ENCODE measurements at places on chromosomes 7 and 10.
A peak's percentile ranks its signal among the peaks of the same experiment; 100 is the strongest.

DNA sequence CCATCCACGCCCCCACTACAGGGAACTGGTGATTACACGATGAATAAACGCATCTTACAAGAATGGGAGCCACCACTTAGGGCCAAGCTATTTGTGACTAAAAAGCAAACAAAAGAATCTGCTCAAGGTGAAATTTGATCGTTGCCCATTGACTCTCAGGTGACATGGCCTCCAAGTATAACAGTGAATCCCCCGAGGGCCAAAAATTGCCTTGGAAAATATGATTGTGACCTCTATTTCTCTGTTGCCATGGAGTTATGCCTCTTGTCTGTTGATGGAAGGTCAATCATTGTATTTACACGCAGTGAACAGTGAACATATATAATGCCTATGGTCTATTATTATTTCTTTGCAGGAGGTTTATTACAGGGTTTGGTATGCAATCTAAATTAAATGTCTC is 282.3 kb downstream of the KLF6 start:
- no peak for DNase-seq

GRCh38 chr7:116162254-116162653 is 48.1 kb upstream of the TES start:
- no peak for DNase-seq

- DNase-seq, result no peak
Observed at GRCh38 chr7:7585241-7585928, 18.7 kb downstream of the MIOS start.

DNA sequence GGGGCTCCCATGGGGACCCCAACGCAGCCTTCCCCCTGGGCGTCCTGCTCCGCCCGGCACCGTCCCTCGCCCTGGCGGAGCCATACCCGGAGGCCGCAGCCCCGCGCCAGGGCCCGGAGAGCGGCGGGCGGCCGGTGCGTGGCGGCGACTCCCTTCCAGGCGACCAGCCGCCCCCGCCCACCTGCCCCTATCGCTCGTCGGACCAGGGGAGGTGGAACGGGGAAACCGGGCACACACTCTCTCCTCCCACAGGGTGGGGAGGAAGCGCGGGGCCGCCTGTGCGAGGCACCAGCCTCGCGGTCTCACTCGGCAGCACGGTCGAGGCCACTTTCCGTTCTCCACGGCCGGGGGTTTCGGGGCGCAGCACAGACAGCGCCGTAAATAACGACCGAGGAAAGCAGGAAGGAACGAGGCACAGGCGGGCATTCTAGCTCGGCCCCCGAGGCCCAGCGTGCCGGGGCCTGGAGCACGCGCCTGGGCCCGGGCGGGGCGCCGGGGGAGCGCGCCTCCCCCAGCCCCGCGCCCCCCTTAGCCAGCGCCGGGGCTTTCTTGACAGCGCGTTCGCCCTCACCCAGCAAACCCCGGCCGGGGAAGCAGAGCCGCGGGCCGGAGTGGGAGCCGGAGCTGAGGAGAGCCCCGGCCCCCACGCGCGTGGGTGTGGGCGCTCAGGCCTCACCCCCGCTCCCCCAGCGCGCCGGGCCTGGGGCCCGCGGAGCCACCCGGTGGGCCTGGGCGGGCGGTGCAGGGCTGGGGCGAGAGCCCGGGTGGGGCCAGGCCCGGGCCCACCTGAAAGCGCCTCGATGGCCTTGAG is 936 bp downstream of the IGF2BP3 start:
- no peak for DNase-seq

DNA sequence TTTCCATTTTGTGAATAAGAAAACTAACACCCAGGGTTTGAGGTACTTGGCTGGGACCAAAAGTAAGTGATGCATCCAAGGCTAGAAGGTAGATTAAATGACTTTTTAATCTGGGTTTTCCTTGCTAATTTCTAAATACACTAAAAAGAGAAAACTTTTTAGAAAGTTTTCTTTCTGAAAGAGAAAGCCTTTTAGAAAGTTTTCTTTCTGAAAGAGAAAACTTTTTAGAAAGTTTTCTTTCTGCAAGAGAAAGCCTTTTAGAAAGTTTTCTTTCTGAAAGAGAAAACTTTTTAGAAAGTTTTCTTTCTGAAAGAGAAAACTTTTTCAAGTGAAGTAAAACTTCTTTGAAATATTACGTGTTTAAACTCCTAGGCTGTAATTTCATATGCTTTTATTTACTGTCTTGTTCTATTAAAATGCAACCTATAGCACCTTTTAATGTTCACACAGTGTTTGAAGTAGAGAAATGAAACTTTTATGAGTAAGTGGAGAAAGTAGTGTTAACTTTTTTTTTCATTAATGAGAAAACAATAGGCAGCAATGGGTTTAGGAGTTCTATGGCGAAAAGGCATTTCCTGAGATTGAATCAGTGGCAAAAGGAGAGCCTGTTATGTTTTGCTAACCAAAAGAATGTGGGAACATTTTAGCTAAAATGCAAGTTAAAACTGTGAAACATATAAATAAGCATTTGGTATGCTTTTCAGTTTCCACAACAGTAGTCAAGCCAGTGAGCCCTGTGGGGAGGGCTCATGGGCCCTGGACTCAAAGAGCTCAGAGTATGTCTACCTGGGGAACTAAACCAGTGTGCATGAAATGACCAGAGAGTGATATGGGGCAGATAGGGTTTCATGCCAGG is 103.7 kb downstream of the RBM20 start:
- DNase-seq, result no peak

GRCh38 chr10:132549371-132549770 is 11.8 kb downstream of the INPP5A start:
- no peak for DNase-seq

DNA sequence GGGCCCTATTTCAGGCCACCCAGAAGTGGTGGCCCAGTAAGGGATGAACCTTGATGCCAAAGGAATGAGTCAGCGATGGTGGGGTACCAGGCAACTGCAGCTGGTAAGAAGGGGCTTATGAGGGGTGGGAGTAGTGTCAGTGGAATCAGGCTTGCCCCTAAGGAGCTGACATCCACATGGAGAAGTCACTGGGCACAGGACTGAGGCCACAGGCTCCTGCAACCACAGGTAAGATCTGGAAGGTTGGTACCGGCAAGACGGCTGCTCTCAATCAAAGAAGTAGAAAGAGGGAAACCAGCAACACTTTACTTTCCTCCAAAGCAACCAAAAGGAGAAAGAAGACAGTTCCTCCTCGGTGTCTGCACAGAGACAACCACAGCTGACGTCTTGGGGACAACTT is 2.5 kb downstream of the GCK start:
- no peak for DNase-seq

- DNase-seq, result no peak
Observed at GRCh38 chr10:91190876-91191583, 29.4 kb upstream of the PCGF5 start.

DNA sequence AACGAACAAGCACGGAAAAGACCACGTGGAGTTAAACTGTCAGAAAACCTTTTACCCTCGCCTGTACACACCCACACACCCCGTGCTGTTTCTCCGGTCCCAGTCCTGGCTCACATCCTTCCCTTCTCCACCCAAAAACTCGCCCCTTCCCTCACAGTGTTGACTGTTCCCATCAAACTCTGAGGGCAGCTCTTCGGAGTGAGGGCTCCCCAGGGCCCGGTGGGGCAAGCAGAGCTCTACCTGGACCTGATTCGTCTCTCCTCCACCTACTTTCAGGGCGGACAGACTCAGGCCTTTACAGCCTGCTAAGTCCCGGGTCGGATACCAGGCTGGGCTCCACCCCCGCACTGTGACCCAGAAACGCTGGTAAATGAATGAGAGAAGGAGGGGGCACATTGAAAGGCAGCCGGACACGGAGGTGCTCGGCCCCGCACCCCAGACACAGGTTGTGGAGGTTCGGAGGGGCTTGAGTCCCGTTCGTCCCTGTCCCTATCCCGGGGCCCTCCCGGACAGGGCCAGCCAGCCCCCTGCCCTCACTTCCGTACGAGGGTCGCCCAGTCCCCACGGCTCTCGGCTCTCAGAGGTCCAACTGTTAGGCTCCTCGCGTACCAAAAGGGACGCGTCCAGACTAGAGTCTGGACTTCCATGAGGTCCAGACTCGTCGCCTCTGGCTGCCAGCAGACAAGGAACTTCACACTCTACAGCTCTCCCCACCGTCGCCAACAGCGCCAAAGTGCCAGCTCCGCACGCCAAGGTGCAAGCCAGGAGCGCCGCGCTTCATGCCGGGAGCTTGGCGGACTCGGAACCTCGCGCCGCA is 31.7 kb upstream of the ASL start:
- DNase-seq, result peak; percentile 27

GRCh38 chr7:44380831-44381493 is 55.6 kb upstream of the CAMK2B start:
- DNase-seq, result no peak

GRCh38 chr10:30705101-30705624 is 75.6 kb upstream of the LYZL2 start:
- DNase-seq, result no peak

DNA sequence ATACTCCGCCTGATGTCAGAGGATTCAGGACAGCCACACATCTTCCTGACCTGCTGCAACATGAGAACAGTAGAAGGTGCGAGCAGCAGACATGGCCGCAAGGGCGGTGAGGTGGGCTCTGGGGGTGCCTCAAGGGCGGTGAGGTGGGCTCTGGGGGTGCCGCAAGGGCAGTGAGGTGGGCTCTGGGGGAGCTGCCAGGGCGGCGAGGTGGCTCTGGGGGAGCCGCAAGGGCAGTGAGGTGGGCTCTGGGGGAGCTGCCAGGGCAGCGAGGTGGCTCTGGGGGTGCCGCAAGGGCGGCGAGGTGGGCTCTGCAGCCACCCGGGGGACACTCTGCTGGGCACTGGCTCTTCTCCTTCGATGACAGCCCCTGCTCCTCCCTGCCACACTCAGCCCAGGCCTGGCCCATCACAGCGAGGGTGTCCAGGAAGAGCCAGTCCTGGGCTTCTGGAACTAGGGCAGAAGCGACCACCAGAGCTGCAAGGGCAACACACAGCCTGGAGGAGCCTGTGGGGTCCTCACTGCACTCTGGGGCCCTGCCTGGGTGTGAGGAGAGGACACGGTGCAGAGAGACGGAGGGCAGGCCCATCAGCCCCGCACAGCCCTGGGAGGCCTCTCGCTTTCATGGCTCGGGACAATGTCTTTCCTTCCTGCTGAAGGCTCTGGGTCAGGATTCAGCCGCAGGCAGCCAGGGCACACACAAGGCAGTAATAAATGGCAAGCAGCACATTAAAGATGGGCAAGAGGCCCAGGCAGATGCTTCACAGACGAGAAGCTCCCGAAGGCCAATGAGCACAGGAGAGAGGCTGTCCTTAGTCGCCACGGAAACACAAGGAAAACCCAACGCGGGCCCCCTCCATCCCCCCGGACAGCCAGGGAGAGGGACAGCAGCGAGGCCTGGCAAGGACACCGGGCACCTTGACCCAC is 42.5 kb downstream of the STK32C start:
- DNase-seq, result no peak
